ENCODE measurements at places on chromosomes 5 and 9. TPM values are rescaled to one million over a fixed set of nuclear protein-coding genes. Genes with fewer than 3 reads are reported as not detected.

- H3K27ac ChIP-seq = no peak overlapping the region
- H3K36me3 ChIP-seq = no peaks in the 10 kb centered on the region
- no peaks in the 10 kb centered on the region for H3K4me1 ChIP-seq
Observed at GRCh38 chr5:41286165-41286564, 72.8 kb upstream of the C6 start.

GRCh38 chr5:143262393-143263174 is 140.9 kb downstream of the NR3C1 start:
- H3K36me3 ChIP-seq = no peaks in the 10 kb centered on the region
- DNase-seq = peak; percentile 98
- peaks cover 13% of the 10 kb centered on the region for H3K4me1 ChIP-seq

DNA sequence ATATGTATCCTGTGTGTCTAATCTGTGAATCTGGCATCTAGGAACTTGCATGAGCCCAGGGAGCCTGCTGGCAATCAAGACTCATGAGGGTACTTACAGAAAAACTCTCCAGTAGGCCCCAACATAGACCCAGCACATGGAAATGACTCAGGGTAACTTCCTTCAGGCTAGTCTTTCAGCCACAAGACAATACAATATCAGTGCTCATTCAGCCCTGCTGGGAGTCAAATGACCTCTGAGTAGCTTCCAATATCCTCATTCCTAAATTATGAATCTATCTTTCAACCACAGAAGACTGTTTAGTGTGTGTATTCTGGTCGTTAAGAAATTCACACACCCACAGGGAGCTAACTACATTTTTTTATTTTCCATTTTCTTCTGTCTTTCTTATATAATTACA is 1273.0 kb downstream of the EFNA5 start:
- peak overlapping the region; percentile 47 for H3K27ac ChIP-seq
- H3K27me3 ChIP-seq = no peaks in the 10 kb centered on the region
- H3K4me3 ChIP-seq = no peak overlapping the region
- DNase-seq = peak; percentile 98

DNA sequence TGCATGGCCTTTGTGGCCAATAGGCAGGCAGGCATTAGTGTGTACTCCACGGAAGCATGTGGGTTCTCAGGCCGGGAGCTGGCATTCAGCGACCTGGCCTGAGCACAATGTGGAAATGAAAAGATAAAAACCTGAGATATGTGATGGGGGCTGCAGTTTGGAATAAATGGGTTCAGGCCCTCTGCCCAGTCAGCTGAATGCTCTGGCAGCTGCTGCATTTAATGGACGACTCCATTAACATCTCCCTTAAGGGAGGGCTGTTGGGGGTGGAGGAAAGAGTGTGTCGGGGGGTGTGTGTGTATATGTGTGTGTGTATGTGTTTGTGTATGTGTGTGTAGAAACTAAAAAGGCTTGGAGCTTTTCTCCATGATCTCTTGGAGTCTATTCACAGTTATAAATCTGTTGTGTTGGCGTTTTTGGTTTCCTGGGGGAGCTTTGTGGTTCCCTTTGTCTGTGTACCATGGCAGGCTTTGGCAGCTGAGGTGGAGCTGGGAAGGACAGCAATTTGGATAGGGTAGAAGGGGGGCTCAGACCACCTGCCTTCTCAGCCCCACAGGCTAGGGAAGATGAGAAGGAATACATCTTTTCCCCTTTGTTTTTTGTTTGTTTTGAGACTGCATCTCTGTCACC is 27.3 kb upstream of the HSPA9 start:
- H3K36me3 ChIP-seq = no peaks in the 10 kb centered on the region
- peaks cover 2% of the 10 kb centered on the region for H3K4me1 ChIP-seq
- H3K27me3 ChIP-seq = peaks cover 18% of the 10 kb centered on the region
- H3K4me3 ChIP-seq = no peak overlapping the region
- no peak overlapping the region for H3K27ac ChIP-seq
- DNase-seq = no peak

GRCh38 chr5:87400305-87400899 is 12.3 kb downstream of the CCNH start:
- H3K4me1 ChIP-seq = peaks cover 2% of the 10 kb centered on the region
- H3K27ac ChIP-seq = no peak overlapping the region
- H3K27me3 ChIP-seq = no peaks in the 10 kb centered on the region
- H3K4me3 ChIP-seq = no peak overlapping the region
- H3K36me3 ChIP-seq = peaks cover 8% of the 10 kb centered on the region
- DNase-seq = peak; percentile 27

DNA sequence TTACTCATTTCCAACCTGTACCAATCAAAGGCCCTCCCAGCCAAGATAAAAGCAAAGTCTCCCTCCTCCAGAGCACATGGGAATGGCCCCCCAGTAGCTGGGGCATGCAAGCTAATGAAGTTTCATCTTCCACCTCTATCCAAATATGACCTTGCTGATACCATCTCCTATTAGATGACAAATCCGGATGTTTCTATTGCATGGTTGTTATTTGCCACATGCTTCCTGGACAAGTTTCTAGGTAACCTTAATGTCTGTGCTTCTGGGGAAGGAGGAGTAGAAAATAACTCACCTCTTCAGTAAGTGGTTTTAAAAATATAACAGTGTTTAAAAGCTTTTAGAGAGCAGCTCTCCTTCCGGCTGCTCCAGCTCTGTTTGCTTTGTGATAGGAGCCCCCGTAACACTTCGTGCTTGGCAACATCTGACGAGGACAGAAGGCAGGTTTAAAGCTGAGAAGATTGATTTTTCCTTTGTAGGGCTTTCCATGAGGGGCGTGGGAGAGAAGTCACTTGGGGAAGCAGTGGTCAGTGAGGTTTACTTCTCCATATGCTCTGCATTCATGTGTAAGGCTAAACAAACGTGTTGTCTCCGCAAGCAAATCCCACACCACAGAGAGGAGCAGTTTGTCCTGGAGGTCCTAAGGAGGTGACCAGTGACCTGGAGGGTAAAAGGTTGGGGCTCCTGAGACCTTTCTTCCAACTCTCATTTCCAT is 40.3 kb upstream of the GLRX start:
- no peaks in the 10 kb centered on the region for H3K27me3 ChIP-seq
- no peak for DNase-seq
- H3K36me3 ChIP-seq = no peaks in the 10 kb centered on the region
- H3K27ac ChIP-seq = peak overlapping the region; percentile 93
- peaks cover 48% of the 10 kb centered on the region for H3K4me1 ChIP-seq

Gene DOCK2
- 1.3 TPM for polyA plus RNA-seq

DNA sequence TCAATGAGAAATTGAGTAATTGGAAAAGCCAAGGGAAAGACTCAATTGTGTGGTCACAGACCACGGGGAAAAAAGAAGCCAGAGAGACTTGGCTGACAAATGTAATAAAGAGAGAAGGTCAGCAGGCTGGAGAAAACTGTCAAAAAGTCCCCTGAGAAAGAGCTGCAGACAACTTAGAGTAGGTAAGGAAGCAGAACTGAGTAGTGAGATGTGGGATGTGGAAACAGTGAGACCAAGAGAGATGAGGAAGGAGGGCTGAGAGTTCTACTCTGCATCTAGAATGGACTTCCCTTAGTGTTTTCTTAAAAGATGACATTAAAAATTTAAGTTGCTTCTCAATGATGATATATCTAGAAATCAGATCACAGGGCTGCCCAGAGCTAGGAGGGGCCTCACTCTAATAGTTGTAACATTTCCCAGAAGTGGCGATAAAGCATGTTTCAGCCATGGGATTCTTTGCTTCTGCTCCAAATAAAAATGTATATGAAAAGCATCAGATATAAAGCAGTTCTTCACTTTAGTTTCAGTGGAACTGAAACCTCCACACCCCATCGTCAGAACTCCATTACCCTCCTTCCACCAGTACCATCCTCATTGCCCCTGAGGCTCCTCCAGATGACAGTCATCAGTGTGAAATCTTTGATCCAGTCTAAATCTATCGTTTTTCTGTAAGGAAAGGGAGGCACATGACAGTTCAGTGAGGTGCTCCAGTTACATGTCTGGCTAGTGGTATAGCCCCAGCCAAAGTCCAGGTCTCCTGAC is 80.6 kb downstream of the SPEF2 start:
- H3K27ac ChIP-seq = no peak overlapping the region
- no peak overlapping the region for H3K4me3 ChIP-seq
- H3K27me3 ChIP-seq = no peaks in the 10 kb centered on the region
- no peak for DNase-seq

Gene SOX30
- polyA plus RNA-seq = 0.02 TPM

Gene PLPP6
- 6.7 TPM for polyA plus RNA-seq

- peaks cover 4% of the 10 kb centered on the region for H3K27me3 ChIP-seq
- no peak for DNase-seq
- H3K4me3 ChIP-seq = no peak overlapping the region
- H3K4me1 ChIP-seq = no peaks in the 10 kb centered on the region
- H3K36me3 ChIP-seq = no peaks in the 10 kb centered on the region
Observed at GRCh38 chr9:123318202-123318601, 37.8 kb upstream of the CRB2 start.

DNA sequence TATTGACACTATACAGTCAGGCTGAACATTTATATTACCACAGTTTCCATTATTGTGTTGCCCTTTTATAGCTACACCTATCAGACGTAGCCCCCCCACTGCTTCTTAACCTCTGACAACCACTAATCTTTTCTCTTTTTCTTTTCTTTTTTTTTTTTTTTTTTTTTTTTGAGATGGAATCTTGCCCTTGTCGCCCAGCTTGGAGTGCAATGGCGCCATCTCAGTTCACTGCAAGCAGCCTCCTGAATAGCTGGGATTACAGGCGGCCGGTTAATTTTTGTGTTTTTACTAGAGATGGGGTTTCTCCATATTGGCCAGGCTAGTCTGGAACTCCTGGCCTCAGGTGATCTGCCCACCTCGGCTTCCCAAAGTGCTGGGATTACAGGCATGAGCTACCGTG is 75.4 kb downstream of the UHRF2 start:
- H3K4me3 ChIP-seq = no peak overlapping the region
- no peak for DNase-seq
- H3K36me3 ChIP-seq = peaks cover 2% of the 10 kb centered on the region
- no peaks in the 10 kb centered on the region for H3K4me1 ChIP-seq
- H3K27ac ChIP-seq = no peak overlapping the region

- H3K27me3 ChIP-seq = peaks cover 2% of the 10 kb centered on the region
- no peaks in the 10 kb centered on the region for H3K4me1 ChIP-seq
- no peaks in the 10 kb centered on the region for H3K36me3 ChIP-seq
- no peak for DNase-seq
- H3K4me3 ChIP-seq = no peak overlapping the region
Observed at GRCh38 chr9:131835151-131835910, 95.5 kb upstream of the RAPGEF1 start.

Gene CHSY3
- polyA plus RNA-seq = 0.76 TPM

DNA sequence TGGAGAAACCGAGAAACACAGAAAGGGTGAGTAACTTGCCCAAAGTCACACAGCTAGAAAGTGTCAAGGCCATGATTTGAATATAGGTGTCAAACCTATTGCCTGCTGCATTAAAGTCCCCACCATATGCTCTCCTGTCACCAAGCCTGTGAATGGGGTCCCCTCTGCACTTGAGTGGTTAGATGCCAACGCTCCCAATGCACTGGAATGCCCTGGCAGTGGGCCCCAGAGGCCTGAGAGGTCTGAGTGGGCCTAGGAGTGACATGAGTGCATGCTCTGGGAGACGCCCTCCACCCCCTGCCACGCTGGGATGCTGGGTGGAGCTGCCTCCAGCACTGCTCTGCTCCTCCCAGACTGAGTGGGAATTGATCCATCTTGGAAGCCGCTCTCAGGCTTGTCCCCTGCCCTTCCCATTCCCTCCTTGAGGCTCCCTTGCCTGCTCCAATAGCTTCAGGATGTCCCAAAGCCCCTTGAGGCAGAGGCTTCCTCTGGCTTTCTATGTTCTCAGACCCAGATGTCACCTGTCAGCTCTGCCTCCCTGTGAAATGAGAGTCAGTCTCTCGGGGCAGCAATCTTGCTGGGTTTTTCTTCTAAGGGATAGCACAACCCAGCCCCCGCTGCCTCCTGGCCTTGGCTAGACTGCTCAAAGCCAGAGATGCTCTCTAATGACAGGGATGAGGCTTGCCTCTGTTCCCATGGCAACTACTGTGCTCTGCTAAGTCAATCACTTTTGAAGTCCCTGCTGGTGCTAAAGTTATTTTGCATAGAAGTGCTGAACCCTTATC is 6.6 kb upstream of the ARSI start:
- H3K36me3 ChIP-seq = no peaks in the 10 kb centered on the region
- H3K4me3 ChIP-seq = no peak overlapping the region
- no peaks in the 10 kb centered on the region for H3K27me3 ChIP-seq
- no peak for DNase-seq
- peaks cover 10% of the 10 kb centered on the region for H3K4me1 ChIP-seq
- no peak overlapping the region for H3K27ac ChIP-seq

GRCh38 chr9:21454149-21454548 is 13.9 kb downstream of the IFNA1 start:
- DNase-seq = peak; percentile 43
- no peak overlapping the region for H3K27ac ChIP-seq
- H3K4me1 ChIP-seq = no peaks in the 10 kb centered on the region
- H3K4me3 ChIP-seq = no peak overlapping the region
- H3K36me3 ChIP-seq = peaks cover 3% of the 10 kb centered on the region

Gene IL9
- not detected for polyA plus RNA-seq

Gene OR1L1
- polyA plus RNA-seq = not detected

Gene MCC
- 4.8 TPM for polyA plus RNA-seq

Gene CDC25C
- 2.4 TPM for polyA plus RNA-seq

GRCh38 chr5:41447650-41448510 is 62.5 kb downstream of the PLCXD3 start:
- no peak for DNase-seq
- no peak overlapping the region for H3K27ac ChIP-seq
- H3K4me3 ChIP-seq = no peak overlapping the region
- H3K27me3 ChIP-seq = no peaks in the 10 kb centered on the region
- no peaks in the 10 kb centered on the region for H3K36me3 ChIP-seq
- no peaks in the 10 kb centered on the region for H3K4me1 ChIP-seq

GRCh38 chr5:108749128-108749861 is 1.6 kb downstream of the FER start:
- DNase-seq = no peak
- H3K27ac ChIP-seq = peak overlapping the region; percentile 96
- H3K27me3 ChIP-seq = no peaks in the 10 kb centered on the region
- peaks cover 2% of the 10 kb centered on the region for H3K4me1 ChIP-seq
- peak overlapping the region; percentile 80 for H3K4me3 ChIP-seq

DNA sequence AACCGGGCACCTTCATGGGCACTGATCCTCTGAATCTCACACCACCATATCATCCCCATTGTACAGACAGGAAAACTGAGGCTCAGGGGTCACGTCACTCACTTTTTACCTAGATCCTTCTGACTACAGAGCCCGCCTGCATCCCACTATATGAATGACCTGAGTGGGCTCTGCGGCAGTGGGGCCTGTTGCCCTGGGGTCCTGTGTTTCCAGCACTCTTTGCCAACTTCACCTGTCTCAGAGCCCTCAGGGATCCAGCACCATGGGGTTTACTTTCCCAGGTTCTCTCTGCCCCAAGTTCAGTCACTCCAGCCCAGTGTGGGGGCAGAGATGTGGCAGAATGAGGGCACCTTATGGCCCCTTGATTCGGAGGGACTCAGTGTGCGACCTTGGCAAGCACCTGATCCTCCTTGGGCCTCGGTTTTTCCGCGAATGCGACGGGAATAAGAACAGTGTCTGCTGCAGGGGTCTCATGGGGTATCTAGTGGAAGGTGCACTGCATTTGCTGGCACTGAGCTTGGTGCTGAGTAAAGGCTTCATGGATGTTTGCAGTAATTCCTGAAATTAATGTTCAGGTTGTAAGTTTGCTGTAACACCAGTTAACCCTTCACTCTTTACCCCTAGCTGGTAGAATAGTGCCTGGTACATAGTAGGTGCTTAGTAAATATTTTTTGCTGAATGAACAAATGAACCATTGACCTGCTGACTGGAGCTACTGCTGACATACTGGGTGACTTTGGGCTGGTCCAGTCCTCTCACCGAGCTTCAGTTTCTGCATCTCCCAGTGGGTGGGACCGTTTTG is 47.1 kb upstream of the BOD1 start:
- no peak overlapping the region for H3K4me3 ChIP-seq
- no peaks in the 10 kb centered on the region for H3K4me1 ChIP-seq
- H3K27me3 ChIP-seq = no peaks in the 10 kb centered on the region
- DNase-seq = no peak
